Panc1 (cell line): ENCODE measurements at places on chromosomes 1 and 21.
A peak's percentile ranks its signal among the peaks of the same experiment; 100 is the strongest.

GRCh38 chr1:6410248-6410893 is 9.3 kb downstream of the HES2 start:
- H3K27me3 ChIP-seq = no peaks in the 10 kb centered on the region
- DNase-seq = no peak
- H3K36me3 ChIP-seq = no peaks in the 10 kb centered on the region
- H3K4me1 ChIP-seq = peaks cover 13% of the 10 kb centered on the region
- no peak overlapping the region for H3K4me3 ChIP-seq
- no peak overlapping the region for H3K27ac ChIP-seq

DNA sequence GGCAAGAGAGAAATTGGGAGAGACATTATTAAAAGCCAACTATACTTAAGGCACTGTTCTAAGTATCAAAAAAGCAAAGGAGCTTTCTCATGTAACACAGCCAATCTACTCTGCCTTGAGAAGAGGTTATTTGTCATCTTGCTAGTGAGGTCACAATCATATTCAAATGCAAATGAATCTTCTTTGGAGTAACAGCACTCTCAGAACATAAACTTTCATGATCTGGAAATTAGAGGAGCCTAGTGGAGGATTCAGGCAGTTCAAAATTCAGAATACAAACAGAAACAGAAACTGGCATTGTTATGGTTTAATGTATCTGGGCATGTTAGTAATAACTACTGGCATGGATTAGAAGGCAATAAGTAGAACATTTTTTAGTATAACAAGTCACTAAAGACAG is 57.4 kb downstream of the ARID4B start:
- no peak overlapping the region for H3K27ac ChIP-seq
- no peak overlapping the region for H3K4me3 ChIP-seq
- no peaks in the 10 kb centered on the region for H3K27me3 ChIP-seq
- no peaks in the 10 kb centered on the region for H3K36me3 ChIP-seq
- no peak for DNase-seq
- peaks cover 7% of the 10 kb centered on the region; the same call in 1 of the 2 replicates for H3K4me1 ChIP-seq

GRCh38 chr21:18147678-18148077 is 97.0 kb upstream of the CHODL start:
- no peaks in the 10 kb centered on the region for H3K27me3 ChIP-seq
- no peaks in the 10 kb centered on the region for H3K4me1 ChIP-seq
- DNase-seq = no peak
- no peak overlapping the region for H3K4me3 ChIP-seq

- no peaks in the 10 kb centered on the region for H3K4me1 ChIP-seq
- no peaks in the 10 kb centered on the region; the same call in 1 of the 2 replicates for H3K36me3 ChIP-seq
- no peak for DNase-seq
Measured at GRCh38 chr21:46443910-46444309, 14.8 kb upstream of the DIP2A start.

GRCh38 chr1:215458562-215458961 is 108.5 kb upstream of the KCTD3 start:
- H3K4me3 ChIP-seq = no peak overlapping the region
- H3K27ac ChIP-seq = no peak overlapping the region
- H3K27me3 ChIP-seq = no peaks in the 10 kb centered on the region

DNA sequence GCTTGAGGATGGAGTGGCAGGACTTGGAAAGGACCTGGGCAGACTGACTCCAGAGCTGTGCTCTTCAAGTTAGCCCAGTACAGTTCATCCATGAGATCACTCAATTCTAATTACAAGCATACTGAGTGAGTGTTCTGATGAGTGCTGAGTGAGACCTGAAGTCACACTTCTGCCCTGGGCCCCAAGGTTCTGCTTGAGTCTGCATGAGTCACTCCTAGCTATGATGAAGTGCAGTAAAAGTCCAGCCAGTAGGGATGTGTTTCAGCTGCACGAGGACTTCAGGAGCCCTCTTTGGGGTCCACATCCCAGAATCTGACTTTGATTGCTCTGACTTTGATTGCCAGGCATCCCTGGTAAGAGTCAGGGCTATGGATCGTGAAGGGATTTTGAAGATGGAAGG is 35.8 kb downstream of the PLEKHA6 start:
- H3K27me3 ChIP-seq = no peaks in the 10 kb centered on the region
- H3K36me3 ChIP-seq = no peaks in the 10 kb centered on the region
- no peak overlapping the region for H3K4me3 ChIP-seq
- peaks cover 3% of the 10 kb centered on the region; the same call in 1 of the 2 replicates for H3K4me1 ChIP-seq
- DNase-seq = peak; percentile 28
- H3K27ac ChIP-seq = no peak overlapping the region

- H3K27me3 ChIP-seq = no peaks in the 10 kb centered on the region
- no peaks in the 10 kb centered on the region for H3K36me3 ChIP-seq
- H3K4me3 ChIP-seq = no peak overlapping the region
- DNase-seq = no peak
- H3K4me1 ChIP-seq = 0 out of 2 replicates have a peak, but pooled peaks cover 3% of the 10 kb centered on the region
Measured at GRCh38 chr1:23836037-23836436, 10.8 kb upstream of the HMGCL start.
